ENCODE measurements at places on chromosomes 5 and 9.

- DNase-seq = no peak
Observed at GRCh38 chr9:137744632-137745183, 125.9 kb downstream of the EHMT1 start.

DNA sequence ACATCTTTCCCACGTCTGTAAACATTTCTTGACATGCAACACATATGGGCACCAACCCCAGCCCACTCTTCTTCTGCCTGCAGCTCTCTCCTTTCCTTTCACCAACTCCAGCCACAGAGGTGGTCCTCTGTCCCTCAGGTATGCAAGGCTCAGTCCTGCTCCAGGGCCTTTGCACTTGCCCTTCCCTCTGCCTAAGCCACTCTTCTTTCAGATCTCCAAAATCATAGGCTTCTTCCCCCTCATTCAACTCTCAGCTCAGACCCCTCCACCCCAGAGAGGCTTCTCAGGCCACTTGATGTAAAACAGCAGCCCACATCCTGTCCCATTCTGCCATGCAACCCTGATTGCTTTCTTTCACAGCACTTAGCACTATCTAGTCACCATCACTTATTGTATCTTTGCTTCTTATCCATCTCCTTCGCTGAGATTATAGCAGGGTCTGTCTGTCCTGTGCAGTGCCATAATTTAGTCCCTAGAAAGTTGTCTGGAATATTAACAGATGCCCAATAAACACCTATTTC is 3.4 kb downstream of the LIFR start:
- DNase-seq = no peak

GRCh38 chr9:9552665-9553064 is 1060.1 kb downstream of the PTPRD start:
- DNase-seq = no peak

GRCh38 chr5:139574641-139575312 is 13.6 kb downstream of the UBE2D2 start:
- peak; percentile 0 for DNase-seq

DNA sequence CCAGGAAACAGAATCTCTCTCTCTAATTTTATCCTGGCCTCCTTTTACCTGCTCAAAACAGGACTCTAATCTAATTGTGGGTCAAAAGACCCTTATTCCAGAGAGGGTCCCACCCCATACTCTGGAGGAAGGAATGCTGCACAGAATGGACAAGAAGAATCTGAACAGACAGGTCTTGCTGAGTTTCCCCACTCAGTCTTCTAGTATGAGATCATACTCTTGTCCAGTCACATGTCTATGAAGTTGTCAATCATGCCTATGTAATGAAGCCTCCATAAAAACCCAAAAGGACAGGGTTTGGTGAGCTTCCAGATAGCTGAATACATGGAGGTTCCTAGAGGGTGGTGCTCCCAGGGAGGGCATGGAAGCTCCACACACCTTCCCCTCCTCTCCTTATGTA is 123.9 kb upstream of the FER start:
- DNase-seq = no peak

DNA sequence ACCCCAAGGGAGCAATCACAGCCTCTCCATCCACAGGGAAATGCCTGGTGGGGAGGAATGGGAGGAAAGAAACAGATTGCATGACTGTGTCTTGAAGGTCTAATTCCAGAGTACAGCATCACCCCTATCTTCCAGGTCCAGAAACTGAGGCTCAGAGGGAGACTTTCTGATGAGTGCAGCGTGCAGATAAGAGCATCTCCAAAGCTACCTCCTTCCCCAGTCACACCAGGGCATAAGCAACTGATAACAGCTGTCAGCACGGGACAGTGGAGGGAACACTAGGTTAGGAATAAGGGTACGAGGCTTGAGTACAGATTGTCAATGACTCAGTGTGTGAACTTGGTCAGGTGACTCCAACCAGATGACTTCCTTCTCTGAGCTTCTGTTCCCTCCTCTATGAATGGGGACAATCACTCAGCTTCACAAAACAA is 126.9 kb downstream of the KCNIP1 start:
- no peak for DNase-seq

- DNase-seq = no peak
Observed at GRCh38 chr9:130745829-130746228, 52.2 kb downstream of the EXOSC2 start.

DNA sequence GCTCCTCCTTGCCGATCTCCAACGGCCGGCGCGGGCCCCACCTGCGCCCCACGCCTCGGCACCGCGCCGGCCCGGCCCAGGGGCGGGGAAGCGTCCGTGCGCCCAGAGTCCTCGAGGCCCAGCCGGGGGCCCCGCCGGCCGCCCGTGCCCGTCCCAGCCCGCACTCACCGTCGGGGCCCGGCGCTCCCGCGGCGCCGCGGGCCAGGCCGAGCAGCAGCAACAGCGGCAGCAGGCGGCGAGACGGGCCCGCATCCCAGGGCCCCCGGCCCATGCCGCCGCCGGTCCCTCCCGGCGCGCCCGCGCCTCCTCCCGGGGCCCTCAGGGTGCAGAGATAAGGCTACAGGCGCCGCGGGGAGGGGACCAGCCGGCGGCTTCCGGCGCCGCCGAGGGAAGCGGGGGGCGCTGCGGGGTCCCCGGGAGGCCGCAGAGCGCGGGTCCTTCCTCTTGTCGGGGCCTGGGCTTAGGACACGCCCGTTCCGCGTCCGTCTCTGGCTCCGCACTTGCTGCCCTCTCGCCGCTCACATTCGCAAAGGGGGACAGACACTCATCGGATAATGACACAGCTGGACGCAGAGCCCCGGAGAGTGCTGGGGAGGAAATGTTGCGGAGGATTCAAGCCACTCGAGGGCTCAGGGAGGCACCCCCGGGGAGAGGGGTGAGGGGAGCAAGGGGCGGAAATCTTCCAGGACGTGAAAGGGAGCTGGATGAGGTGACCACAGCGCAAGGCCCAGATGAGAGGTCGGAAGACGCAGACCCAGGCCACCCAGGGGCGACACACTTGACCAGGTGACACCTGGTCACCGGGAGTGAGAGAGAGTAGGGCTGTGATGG is at the start of gene SUSD1:
SUSD1 (minus strand) TSS at position 333 of the 831 bp plus-strand sequence; CDS start at position 271, 62 bp downstream.
- DNase-seq = peak; percentile 52

- DNase-seq = no peak
Observed at GRCh38 chr5:15363601-15364000, 136.4 kb upstream of the FBXL7 start.

GRCh38 chr5:139658501-139658927 is 10.4 kb downstream of the CXXC5 start:
- no peak for DNase-seq

- no peak for DNase-seq
Observed at GRCh38 chr9:17669206-17669605, 90.3 kb downstream of the SH3GL2 start.

- DNase-seq = no peak
Observed at GRCh38 chr5:107184871-107185270, 485.9 kb downstream of the EFNA5 start.

- DNase-seq = no peak
Observed at GRCh38 chr5:75701856-75702255, 15.4 kb downstream of the POC5 start.

DNA sequence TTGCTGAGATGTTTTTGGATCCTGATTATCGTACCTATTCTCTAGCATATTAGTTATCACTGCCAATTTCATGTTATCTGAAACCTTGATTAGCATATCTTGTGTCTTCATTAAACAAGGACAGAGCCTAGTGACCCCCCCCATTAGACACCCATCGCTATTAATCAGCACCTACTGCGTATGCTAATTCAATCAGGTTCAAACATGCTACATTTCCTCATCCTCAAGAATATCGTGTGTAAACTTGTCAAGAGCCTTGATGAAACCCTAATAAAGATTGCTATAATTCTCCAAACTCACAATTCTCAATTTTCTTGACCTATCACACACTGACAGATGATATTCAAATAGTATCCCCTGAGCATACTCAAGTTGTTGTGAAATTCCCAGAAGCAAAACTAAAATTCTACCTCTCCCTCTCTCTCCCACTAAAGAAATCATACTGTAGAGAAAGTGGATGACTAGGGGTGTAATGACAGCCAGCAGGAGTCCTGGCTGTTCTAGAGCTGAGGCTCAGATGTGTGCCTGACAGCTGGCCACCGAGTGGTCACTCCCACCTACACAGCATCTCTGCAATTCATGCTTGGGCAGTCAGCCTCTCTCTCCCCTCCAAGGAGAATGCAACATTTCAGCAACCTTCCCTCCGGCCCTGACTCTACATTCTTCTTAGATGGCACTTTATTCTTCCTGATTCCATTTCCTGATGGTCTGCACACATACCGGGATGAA is 9.2 kb upstream of the ZNF354A start:
- no peak for DNase-seq

DNA sequence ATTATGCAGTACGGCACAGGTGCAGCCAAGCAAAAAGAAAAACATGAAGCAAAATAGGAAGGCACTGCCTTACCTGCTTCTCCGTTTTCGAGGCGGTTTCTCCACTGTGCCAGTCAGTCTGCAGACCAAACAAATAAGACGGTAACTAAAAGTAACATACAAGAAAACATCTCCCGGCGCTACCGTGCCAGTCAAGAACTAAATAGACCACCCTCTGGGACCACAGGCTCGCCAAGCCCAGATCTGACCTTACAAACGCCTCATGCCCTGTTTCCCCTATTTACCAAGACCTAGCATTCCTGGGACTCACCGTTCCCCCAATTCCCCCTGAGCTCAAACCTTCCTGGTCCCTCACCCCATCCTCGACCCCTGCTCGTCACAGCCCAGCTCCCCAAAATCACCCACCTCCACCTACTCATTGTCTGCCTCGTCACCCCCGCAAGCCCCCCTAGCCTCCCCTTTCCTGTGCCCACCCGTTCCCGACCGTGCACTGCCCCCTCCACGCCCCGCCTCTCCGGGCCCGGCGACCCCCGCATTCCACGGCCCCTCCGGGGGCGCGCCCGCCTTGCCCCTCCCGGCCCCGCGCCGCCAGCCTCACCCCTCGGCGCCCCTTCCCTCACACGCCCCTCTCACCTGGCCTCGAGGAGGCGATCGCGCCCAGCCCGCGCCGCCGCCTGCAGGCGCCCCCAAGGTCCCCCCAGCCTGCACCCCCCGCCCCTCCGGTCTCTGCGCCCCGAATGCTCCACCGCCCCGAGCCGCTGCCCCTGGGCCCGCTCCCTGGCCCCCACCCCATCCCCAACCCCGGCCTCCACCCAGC is 560 bp downstream of the SCAI start:
- peak; percentile 9 for DNase-seq

GRCh38 chr5:24999732-25000131 is 355.0 kb upstream of the CDH10 start:
- DNase-seq = no peak

DNA sequence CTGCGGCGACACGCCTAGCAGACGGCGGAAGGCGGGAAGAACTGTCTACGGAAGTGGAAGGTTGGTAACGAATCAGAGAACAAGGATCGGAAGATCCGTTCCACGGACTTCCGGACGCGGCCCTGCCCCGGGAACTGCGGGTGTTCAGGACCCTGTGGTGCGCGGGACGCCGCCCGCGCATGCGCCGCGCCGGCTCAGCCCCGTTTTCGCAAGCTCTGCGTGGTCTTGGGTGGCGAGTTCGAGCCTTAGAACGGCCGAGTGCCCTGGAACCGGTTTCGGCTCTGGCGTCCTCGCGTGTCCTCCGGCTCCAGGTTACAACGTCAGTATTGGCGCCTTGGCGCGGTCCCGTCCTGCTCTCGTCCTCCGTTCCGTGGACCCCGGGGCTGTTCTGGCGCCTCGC is 515 bp upstream of the RNU6ATAC start:
- DNase-seq = no peak

GRCh38 chr5:179208706-179209358 is 136.4 kb downstream of the ADAMTS2 start:
- no peak for DNase-seq

DNA sequence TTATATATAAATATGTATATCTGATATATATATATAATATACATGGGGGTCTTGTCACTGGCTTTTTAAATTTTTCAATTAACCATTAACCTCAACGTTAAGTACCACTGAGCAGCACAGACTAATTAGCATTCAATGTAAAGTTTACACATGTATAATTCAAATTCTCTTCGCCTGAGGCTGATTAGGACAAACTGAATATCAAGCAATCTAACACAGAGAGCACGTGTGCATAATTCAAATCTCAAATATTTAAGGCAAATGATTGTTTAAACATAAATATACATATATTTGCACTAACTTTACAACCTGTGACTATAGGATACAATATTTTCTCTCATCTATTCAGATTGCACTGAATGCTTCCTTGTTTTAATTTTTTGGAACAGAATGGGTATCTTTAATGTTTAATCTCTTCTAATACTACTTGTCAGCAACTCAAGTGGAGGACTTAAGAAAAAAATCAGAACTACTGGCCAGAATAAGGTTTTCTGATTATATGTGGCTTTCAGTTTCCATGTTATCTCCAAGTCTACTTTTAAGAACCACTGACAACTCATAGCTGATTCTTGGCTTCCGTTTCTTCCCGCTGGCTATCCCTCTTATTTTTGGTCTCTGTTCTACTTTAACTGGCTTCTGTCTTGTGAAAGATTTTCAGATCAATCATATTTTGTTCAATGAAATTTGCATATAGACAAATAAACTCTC is 204.8 kb downstream of the MLLT3 start:
- DNase-seq = no peak

DNA sequence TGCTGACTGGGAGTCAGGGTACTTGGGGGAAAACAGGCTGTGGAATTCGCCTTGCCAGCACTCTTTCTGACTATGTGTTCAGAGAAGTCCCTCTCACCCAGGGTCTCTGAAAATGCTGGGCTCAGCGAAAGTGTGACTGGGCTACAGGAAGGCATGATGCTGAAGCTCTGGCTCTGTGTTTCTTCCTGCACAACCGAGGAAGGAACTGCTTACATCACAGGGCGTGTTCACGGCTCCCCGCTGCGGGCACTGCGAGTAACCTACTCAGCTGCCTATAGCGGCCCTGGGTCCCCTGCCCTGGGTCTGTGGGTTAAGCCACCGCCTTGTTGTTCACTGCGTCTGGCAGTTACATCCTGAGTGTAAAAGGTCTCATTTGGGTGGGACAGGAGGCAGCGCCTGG is 222.4 kb upstream of the IRX4 start:
- no peak for DNase-seq

- DNase-seq = no peak
Observed at GRCh38 chr5:135106610-135107471, 72.8 kb upstream of the PITX1 start.

GRCh38 chr5:151313357-151313756 is 9.8 kb upstream of the SLC36A3 start:
- DNase-seq = no peak

DNA sequence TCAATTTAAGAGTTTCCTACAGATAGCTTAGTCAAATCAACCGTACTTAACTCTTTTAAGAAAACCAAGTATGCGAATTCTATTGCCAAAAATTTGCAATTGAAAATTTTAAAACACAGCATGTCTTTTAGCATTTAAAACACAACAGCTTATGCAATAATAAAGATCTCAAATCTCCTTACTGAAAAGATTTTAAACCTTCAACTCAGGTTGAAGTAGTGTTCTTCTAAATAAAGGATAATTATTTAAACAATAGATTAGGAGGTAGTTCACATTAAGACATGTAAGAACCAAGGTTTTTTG is 5.5 kb downstream of the NR3C1 start:
- no peak for DNase-seq

- DNase-seq = no peak
Observed at GRCh38 chr9:114382699-114383520, 4.9 kb downstream of the AKNA start.

GRCh38 chr9:90009447-90009846 is 404.6 kb downstream of the GADD45G start:
- DNase-seq = no peak

Data from COR-L47 (cell line).